ENCODE measurements at places on chromosomes 2 and 18.

DNA sequence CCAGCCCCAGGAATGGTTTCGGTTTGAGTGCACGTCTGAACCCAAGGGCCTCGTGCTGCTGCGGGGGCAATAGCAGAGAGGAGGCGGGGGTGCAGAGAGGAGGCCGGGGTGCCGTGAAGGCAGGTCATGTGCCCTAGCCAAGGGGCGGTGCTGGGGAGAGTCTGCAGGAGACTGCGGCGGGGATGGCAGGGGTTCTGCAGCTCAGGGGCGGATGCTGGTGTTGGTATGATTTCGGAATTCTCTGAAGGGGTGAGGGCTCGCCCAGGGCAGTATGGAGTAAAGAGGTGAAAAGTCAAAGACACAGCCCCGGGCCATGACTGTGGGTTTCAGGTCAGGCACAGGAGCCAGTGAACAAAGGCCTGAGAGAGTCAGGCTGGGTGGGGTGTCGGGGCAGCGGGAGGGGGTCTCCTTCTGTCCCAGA is 186.5 kb upstream of the HDAC4 start:
- DNase-seq, result no peak

DNA sequence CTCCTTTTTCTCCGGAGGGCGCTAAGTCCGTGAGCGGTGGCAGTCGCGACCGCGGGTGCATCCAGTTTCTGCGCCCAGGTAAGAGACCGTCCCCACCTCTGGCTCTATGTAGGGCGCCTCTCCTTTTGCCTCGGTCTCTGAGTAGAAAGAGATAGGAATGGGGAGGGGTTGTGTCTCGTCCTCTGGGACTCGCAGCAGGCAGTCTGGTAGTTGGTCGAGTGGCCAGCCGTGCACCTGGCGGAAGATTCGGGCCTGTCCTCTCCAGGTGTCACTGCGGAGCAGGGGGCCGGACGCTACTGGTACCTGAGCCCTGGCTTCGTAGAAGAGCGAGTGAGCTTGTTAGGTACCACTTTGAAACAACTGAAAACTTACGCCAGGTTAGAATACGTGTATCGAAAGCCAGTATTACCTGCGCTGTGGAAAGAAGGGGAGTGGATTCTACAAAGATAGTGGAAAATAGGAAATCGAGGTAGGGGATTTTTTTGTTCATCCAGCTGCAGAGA is 403 bp downstream of the MAP2 start:
- no peak for DNase-seq

- DNase-seq, result no peak
These were observed 116.0 kb downstream of the LTBP1 start for GRCh38 chr2:33062665-33063250.

- no peak for DNase-seq
These were observed 200.8 kb downstream of the AGPS start for GRCh38 chr2:177593402-177593801.

DNA sequence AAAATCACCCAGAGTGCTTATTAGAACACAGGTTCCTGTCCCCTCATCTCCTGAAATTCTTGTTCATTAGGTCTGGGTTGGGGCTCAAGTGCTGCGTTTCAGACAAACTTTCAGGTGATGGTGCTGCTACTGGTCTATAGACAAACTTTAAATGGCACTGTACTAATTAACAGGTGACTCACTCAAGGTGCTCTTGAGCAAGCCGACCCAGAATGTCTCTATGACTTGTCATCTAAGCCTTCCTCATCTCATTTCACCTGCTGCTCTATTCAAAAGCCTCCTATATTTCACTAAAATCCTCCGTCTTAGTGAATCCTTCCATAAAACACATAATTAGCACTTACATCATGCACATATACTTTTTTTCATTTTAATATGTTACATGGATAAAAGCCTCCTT is 29.9 kb upstream of the STK39 start:
- no peak for DNase-seq

GRCh38 chr2:224086226-224086914 is 47.3 kb upstream of the SERPINE2 start:
- no peak for DNase-seq

DNA sequence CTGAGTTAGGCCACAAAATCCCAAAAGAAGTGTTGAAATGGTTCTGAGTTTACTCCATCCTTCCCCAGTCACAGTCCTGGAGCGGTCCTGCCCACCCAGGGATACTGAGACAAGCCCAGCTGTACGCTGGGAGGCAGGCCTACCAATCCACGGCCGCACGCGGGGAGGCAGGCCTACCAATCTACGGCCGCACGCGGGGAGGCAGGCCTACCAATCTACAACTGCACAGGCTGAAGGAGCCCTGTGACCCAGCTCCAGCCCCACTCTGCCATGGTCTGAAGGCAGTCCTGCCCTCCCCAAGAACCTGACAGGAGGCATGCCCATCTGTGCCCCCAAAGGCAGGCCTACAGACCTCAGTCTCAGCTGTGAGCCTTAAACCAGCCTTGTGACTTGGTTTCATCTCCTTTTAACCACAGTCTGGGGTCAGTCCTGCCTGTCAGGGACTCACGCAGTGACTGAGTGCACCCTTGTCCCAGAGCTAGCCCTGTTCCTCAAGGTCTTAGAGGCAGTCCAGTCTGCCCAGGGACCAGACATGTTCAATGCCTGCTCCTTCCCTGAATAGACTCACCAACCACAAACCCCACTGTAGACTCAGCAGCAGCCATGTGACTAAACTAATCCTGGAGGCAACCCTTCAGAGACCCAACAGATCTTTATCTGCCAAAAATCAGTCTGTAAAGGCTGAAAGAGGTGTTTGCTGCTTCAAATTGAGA is 36.8 kb downstream of the GPC1 start:
- DNase-seq, result no peak

- DNase-seq, result peak; percentile 34
These were observed 14.5 kb downstream of the IL1R2 start for GRCh38 chr2:102005989-102006885.

GRCh38 chr2:98445177-98445682 is 572 bp downstream of the INPP4A start:
- DNase-seq, result no peak

- DNase-seq, result no peak
These were observed 427.2 kb downstream of the KCNJ3 start for GRCh38 chr2:155125585-155126230.

GRCh38 chr2:25512707-25513106 is 160.7 kb downstream of the DTNB start:
- no peak for DNase-seq

- DNase-seq, result peak; percentile 28
These were observed 884 bp downstream of the HES6 start for GRCh38 chr2:238238766-238239542.

DNA sequence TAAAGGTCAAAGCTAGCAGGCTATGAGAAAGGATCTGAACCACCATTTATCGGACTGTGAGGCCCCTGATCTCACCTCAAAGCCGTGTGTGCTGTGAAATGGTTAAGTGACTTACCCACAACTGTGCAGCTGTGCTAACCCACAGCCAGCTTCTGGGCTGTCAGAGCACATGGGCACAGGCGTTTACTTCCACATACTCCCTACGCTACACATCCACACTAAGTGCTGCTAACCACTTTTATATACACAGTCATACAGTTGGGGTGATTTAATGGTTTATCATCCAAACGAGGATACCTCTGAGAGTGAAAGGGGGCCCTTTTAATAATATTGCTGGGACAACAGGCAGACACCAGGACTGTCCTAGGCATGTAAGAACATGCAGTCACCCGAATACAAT is 37.3 kb downstream of the CYRIA start:
- no peak for DNase-seq

DNA sequence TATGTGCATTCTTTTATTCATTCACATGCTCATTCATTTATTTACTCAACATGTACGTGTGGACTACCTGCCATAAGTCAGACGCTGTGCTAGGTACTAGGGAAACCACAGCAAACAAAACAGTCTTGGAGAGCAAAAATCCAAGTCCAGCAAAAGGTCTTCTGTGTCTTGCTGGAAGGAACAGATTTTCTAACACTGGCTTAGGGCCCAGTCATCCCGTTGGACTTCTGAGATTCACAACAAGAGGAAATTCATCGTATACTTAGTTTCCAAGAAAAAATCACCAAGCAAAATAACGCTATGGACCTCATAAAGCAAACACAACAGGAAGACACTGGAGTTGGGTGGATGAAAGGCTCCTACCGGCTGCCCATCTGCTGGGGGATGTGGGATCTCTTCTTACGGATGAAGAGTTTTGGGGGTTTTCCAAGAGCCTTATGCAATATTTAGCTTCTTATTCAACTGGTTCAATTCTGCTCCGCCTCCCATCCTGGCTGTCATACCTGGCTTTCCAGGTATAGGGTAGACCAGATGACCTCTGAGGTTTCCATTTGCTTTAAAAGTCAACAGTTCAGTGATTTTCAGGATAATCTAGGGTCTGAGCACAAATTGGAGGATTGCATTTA is 262.7 kb downstream of the HAUS1 start:
- no peak for DNase-seq
